ENCODE measurements at places on chromosomes 2 and 18.
A peak's percentile ranks its signal among the peaks of the same experiment; 100 is the strongest.

DNA sequence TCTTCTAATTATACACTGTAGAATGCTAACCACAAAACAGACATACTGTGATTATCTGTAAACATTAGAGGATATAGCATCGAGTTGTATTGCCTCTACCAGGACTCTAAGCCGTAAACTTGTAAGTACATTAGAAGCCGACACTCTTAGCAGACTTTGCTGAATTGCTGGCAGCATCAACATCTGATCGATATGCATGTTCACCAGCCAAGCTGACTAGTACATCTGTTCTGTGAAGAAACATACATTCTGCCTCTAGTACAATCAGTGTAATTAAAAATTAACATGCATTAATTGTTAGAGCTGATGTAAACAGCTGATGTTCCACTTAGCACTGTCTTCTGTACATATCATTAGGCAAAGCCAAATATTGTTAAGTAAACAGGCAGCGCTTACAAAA is 502.2 kb downstream of the NR4A2 start:
- peak; percentile 22 for DNase-seq

GRCh38 chr18:40413160-40413559 is 1541.9 kb upstream of the PIK3C3 start:
- peak; percentile 46 for DNase-seq

DNA sequence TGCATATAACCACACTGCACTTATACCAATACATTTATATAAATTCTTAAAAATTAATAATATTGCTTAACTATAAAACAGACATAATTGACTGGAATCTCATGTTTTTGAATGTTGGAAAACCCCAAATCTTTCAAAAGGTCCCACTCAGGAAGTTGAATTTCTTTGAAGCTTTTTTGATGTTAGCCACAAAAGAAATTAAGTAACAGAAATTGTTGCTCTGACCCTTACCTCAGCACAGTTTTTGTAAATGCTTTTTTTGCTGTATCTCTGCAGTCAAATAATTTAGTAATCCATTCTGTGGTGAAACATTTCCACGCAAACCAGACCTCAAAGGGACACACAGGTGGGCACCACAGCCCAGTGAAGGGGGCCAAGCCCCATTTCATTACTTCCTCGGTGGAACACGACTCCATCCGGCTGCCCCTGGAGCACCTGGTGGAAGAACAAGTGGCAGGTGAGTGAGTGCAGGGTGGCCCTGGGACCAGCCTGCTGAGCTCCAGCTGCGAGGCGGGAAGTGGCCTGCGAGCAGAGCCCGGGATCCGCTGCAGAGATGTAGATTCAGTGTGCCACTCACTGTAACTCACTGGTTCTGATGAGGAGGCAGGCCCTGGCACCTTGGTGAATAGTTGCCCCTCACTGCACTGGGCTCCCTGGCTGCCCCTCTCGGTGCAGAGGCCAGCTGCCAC is 8.4 kb downstream of the SCLY start:
- no peak for DNase-seq

GRCh38 chr2:189363559-189363958 is 77.7 kb upstream of the WDR75 start:
- DNase-seq: no peak

GRCh38 chr18:12658426-12659138 is 675 bp upstream of the SPIRE1 start:
- DNase-seq: peak; percentile 34

- no peak for DNase-seq
These were observed 162.6 kb downstream of the ANKRD44 start for GRCh38 chr2:197147942-197148341.

GRCh38 chr2:85195956-85196355 is 62.8 kb downstream of the TCF7L1 start:
- DNase-seq: no peak

DNA sequence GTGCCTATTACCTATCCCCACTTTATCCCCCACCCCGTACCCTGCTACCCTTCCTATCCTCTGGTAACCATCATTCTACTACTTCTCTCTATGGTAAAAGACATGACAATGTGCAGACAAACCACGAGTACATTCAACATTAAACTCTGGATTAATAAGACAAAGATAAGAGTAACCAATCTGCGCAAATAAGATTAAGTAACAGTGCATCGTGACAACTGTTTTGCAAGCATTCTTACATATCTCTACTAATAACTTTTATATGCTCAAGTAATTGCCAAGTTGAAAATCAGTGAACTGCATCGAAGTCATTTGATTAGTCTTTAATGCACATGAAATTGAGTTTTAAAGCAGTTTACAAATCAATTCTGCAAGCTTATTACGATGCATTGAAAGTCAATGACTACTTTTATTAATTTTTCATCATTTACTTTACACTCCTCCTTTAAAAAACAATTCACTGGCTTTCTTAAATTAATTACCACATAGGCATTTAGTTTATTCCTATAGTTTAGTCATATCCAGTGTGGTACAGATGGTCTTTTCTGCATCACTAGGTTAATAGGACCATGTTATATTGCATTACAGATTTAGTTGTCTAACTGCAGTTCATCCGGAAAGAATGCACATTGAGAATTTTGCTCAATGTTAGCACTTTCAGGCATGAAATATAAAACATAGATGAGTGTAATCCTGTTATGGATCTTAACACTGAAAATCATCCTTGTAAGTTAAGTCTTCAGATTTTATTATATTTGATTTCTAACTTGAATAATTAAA is 178.1 kb downstream of the GCA start:
- DNase-seq: no peak

- DNase-seq: no peak
These were observed 286.5 kb downstream of the MTX2 start for GRCh38 chr2:176555781-176556180.

- no peak for DNase-seq
These were observed 160.9 kb downstream of the DYSF start for GRCh38 chr2:71613953-71614925.

- no peak for DNase-seq
These were observed 44.5 kb downstream of the TWSG1 start for GRCh38 chr18:9379118-9379517.
